ENCODE measurements at places on chromosomes 3 and 15.
A peak's percentile ranks its signal among the peaks of the same experiment; 100 is the strongest.

DNA sequence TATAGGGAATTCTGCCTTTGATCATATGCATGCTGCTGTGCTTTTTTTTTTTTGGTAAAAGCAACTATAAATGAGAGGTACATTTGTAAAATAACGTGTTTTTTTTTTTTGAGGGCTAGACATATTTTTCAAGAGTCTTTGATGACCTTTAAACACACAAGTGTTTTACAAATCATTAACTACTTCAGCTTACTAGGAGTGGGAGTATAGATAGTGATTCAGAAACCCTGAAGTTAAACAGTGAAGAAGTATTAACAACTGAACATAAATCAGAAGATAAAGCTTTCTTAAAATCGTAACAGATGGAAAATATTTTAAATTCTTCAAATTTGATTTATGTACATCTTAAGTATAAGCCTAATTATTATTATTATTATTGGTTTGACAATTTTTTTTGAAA is 2.9 kb upstream of the GMNC start:
- no peak for DNase-seq

GRCh38 chr3:175511219-175511785 is 652.2 kb downstream of the NAALADL2 start:
- no peak for DNase-seq

GRCh38 chr3:35800960-35801459 is 161.7 kb downstream of the ARPP21 start:
- no peak for DNase-seq

- DNase-seq: no peak
Measured at GRCh38 chr3:15535732-15536131, 14.2 kb upstream of the COLQ start.

DNA sequence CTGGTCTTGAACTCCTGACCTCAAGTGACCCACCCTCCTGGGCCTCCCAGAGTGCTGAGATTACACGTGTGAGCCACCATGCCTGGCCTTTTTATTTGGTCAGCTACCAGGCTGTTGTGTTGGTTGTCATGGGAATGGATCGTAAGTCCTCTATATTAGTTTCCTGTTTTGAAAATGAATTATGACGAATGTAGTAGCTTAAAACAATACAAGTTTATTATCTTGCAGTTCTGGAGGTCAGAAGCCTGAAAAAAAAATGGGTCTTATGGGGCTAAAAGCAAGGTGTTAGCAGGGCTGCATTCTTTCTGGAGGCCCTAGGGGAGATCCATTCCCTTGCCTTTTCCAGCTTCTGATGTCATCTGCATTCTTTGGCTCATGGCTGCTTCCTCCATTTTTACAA is 25.1 kb upstream of the HERC1 start:
- DNase-seq: no peak

- no peak for DNase-seq
Measured at GRCh38 chr15:85726454-85726853, 68.3 kb downstream of the KLHL25 start.

DNA sequence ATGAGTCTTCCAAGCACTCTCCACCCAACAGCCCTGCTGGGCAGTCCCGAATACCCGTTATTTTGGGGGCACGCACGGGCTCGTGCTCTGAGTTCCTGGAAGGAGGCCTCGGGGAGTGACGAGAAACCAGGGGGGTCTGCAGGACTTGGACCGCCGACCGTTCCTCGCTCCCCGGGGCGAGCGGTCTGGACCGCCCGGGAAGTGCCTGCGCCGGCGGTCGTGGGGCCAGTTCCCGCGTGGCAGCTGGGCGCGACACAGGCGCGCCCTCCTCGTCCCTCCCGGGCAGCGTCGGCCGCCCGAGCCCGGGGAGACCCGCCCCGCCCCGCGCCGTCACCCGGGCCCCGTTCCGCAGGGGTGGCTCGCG is 387 bp downstream of the GNB4 start:
- no peak for DNase-seq

GRCh38 chr3:169634618-169635236 is 28.8 kb downstream of the MECOM start:
- DNase-seq: no peak

DNA sequence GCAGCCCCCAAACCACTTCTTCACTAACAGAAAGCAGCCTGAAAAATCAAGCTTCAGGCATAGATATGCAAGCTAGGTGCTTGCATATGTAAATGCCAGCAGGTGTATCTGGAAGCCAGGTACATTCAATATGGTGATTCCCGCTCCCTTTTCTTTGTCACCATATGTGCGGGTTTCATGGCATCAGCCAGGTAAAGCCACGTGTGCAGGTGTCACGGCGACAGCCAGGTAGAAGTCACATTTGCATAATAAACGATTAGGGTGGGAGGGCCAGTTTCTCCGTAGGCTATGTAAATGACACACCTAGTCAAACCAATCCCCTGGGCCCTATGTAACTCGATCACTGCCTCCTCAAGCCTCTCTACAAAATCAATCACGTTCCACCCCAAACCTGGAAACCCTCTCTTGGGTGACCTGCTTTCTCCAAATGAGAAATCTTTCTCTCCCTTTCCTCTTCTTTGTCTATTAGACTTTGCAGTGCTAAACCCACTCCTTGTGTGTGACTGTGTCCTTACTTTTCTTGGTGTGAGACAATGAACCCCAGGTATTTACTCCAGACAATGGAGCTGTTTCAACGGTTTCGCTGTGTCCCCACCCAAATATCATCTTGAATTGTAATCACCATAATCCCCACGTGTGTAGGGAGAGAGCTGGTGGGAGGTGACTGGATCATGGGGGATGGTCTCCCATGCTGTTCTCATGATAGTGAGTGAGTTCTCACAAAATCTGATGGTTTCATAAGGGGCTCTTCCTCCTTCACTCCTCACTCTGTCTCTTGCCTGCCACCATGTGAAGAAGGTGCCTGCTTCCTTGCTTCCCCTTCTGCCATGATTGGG is 44.6 kb downstream of the ONECUT1 start:
- no peak for DNase-seq

- no peak for DNase-seq
Measured at GRCh38 chr3:196706327-196706726, 5.7 kb downstream of the CEP19 start.

DNA sequence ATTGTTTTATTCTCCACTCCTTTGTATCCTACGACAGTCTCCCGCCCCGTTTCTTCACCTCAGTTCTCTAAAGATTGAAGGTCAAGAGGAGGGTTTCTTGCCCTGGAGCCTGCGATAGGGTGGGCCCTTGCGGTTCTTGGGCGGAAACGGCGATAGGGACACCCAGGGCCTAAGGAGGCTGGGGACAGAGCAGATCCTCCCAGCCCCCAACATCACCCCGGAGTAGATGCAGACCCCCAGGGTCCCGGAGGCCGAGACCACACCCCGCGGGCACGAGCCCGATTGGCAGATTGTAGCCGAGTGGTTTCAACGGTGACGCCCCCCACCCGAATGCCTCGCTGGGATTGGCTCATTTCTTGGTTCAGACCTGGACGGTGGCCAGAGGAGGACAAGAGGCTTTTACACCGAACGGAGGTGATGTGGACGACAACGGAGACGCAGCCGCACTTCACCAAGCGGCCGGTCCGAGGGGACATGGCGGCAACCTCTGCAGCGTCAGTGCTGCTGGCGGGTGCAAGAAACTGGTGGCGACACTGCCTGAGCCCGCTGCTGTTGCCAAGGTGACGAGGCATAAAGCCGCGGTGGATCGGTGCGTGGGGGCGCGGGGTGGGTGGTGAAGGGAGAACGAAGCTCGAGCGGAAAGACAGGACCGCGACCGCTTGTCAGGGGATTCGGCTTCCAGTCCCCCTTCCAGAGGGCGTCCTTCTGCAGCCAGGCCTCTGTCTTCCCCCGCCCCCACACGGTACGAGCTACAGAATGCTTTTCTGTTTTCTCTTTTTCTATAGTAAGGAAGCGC is 19.0 kb upstream of the MCF2L2 start:
- DNase-seq: peak; percentile 92

DNA sequence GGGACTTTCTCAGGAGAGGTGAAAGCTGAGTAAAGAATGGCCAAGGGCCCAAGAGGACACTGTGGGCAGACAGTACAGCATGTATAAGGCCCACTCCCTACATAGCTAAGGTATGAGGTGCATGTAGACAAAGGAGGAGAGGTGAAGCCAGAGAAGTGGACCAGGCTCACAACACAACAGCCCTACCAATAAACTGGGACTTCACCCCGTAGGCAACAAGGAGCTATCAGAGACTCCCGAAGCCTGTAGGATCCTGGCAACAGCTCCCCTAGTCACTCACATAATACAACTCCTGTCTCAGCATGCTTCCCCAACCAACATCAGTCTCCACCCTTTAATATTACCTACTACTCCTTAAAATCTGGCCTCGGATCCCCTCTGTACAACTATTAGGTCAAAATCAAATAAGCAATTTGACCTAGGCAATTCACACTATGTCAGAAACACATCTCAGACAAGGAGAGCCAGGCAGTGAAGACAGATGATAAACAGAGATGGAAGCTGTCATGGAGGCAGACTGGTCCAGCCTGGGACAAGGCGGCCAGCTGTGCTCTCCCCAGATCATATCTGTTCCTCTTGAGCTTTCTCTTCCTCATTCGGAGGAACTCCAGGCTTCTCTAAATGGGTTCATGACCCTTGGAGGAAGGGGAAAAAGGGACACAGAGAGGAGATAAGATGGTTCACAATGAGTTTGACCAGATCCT is 1.4 kb downstream of the XXYLT1 start:
- DNase-seq: peak; percentile 73

DNA sequence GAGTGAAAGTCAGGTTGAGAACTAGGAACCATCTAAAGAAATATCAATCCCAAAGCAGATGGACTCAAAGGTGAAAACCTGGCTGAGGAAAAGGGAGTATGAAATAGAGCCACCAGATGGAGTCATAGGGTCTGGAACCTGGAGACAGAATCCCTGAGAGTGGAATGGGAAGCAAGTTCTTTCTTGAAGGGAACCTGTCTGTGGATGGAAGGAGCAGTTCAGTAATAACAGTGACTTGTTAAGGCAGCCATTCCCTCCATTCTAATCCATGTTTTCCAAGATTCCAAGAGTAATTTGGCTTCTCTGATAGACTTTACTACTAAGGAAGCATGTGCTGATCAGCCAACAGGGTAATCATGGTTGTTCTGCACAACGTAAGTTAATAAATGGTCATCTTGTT is 22.5 kb upstream of the AQP9 start:
- DNase-seq: no peak

DNA sequence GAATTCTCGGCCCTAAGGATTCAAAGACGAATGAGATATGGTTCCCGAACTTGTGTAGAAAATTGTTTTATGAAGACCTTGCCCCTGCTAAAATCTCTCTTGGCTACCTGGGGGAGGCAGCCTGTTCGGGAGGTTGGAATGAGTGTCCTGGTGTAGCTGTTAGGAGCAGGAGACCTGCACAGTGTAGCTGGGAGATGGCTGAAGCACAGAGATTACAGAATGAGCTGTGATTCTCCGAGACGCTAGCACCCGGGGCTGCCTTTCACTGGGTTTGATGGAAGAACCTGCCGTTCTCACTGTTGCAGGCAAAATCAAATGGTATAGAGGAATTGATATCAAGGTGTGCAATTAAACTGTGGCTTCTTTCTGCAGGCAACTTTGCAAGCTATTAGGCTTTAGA is 68.0 kb downstream of the TRAK1 start:
- no peak for DNase-seq

- DNase-seq: no peak
Measured at GRCh38 chr3:167520266-167521005, 46.6 kb upstream of the SERPINI2 start.

- no peak for DNase-seq
Measured at GRCh38 chr3:46811615-46812236, 51.5 kb downstream of the MYL3 start.

DNA sequence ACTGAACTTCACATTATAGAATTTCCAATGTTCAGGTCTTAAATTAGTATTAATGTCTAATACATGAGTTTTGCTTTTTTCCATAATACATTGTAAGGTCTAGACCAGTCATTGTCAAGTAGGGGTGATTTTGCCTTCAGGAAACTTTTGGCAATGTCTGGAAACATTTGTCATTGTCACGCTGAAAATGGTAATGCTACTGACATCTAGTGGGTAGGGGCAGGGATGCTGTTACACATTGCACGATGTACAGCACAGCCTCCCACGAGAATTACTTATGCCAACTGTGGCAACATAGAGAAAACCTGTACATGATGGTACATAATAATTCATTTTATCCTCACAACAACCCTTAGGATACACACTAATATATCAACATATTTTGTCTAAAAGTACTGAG is 384.1 kb downstream of the CADM2 start:
- no peak for DNase-seq

GRCh38 chr3:9600597-9600996 is 47.0 kb upstream of the LHFPL4 start:
- no peak for DNase-seq

Data from spleen (tissue), 13 donors.